ENCODE measurements at places on chromosomes 2 and 18.
A peak's percentile ranks its signal among the peaks of the same experiment; 100 is the strongest.

GRCh38 chr2:141496810-141497209 is 634.0 kb downstream of the LRP1B start:
- DNase-seq, result peak; percentile 13

DNA sequence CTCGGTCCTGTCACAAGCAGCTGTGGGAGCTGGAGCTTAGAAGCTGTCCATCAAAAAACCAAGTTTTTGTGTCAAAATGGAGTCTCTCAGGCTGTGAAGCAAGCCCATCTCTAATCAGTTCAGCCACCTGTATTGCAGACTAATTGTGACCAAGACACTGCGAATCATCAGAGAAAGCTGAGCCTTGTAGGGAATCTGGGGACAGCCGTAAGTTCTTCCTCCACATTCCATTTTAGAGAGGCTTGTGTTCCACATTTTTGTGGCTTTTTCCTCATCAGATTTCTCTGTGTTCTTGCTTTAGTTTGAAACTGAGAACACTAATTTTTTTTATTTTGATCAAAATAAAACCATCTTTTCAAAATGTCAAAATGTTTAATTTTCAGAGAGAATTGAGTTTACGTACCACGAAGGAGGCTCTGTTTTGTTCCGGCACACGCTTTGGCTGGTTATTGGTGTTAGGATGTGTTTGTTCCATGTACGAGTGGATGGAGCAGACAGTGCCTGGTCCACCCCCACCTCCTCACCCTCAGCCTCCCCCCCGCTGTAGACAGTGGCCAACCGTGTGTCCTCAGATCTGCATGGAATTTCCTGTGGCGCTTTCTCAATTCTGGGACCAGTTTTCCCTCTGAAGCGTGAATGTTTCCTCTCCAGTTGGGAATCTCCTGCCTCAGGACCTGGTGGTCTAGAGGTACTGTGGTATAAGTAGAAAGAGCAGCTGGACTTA is 140.8 kb downstream of the AGAP1 start:
- DNase-seq, result no peak

DNA sequence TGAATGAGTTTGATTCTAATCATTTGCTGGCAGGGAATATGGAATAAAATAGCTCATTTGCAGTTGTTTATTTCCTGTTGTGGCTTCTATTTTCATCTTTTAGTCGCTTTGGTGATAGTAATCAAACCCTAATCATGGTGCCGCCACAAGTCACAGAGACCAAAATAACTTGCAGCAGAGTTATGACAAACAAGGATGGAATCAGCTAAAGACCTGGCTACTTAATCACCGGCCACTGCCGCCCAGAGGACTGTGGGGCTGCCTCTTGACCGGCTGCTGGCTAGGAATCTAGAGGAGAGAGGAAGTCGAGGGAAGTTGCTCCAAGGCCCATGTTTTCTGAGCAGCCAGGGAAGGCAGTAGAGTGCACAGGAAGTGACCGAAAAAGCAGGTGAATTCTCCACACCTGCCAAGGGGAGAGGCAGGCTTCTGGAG is 5.1 kb upstream of the SMAD7 start:
- DNase-seq, result peak; percentile 56

DNA sequence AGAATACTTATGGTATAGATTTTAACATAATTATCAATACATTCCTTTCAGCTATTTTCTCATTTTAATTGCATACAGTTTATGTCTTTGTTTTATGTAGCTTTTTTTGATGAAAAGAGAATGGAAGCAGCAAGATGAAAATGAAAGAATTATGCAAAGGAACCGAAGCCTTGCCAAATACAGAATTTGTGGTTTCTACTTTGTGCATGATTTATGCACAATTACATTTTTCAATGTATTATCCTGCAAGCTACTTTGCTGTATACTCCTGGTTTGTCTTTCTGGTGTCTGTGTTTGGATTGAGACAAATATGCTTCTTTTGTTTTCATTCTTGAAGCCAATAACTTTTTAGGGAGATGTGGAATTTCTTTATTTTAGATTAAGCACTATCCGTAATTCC is 1642.6 kb upstream of the CELF4 start:
- peak; percentile 18 for DNase-seq

DNA sequence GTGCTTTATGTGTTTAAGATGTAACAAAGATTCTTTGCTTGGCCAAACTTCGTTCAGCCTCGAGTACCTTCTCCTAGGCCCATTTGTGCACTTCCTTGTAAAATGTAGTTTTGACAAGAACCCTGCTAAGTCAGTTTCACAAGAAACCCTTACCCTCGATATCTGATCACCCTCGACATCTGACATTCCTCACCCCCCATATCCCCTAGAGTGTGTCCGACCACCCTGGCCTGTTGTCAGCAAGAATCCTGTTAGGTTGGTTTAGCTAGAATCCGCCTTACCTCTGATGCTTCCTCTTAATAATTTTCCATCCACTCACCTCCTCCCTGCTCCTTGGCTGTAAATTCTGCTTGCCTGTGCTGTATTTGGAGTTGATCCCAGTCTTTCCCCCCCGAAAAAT is 85.3 kb downstream of the UXS1 start:
- DNase-seq, result no peak

- DNase-seq, result peak; percentile 74
These were observed 57.9 kb upstream of the FRZB start for GRCh38 chr2:182924306-182924705.

DNA sequence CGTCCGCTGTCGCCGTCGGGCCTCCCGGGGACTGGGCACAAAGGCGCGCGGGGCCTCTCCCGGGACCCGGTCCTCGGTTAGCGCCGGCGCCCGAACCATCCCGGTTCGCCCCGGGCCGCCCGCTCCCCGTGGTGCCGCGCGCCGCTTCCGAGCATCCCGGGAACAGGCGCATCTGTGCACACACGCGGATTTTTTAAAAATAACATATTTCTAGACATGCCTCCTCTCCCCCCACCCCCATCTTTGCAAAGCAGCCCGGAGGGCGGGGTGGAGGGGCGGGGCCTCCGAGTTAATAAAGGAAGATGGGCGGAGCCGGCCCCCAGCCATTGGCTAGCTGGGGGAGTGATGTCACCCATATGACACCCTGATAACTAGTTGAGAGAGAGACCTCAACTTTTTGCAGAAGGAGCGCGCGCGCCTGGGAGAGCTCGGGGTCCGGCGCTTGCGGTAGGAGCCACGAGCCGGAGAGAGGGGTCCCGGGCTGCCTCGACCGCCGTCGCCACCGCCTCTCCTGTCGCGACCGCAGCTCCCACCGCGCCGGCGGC is at the start of gene SOX11:
Gene SOX11 (plus strand): TSS at position 400 of the 545 bp plus-strand sequence. CDS start 338 bp downstream, outside the sequence.
- peak; percentile 95 for DNase-seq

DNA sequence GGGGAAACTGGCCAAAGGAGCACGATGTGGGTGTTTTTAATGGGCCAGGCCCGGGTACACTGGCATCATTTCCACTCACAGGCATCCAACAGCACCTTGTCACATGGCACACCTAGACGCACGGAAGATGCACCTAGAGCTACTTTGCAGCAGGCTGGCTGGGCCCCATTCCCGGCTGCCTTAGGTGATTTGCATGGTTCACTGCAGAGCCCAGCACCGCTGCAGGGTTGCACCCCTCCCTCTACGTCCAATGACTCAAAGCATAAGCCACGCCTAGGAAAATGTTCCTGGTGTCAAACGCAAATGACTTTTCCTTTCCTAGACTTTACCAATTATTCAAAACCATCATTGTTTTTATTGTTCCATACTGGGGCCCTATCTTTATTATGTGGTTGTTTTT is 222.9 kb downstream of the EIPR1 start:
- DNase-seq, result no peak

- no peak for DNase-seq
These were observed 441.6 kb downstream of the ERBB4 start for GRCh38 chr2:212097001-212097400.

- DNase-seq, result no peak
These were observed 67.8 kb downstream of the VSNL1 start for GRCh38 chr2:17608251-17608650.

GRCh38 chr2:71153585-71154224 is 23.3 kb downstream of the MPHOSPH10 start:
- DNase-seq, result no peak

DNA sequence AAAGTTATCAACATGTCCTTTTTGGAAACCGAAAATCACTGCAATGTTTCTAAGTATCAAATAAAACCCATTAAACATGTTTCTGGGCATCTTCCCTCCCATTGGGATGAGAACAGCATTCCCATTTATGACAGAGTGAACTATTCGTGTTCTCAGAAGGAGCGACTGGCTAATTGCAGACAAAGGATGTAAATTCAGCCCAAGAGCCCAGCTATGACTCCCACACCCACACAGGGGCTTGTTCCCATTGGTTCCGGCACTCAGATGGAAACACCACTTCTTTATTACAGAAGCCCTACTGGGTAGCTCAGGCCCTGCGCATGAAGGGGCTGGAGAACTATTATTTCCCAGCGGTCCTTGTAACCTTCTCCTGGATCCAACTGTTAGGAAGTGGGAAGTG is 16.6 kb upstream of the NPAS2 start:
- no peak for DNase-seq

GRCh38 chr2:31420936-31421335 is 6.4 kb upstream of the XDH start:
- DNase-seq, result no peak

GRCh38 chr2:166373951-166374350 is 1.8 kb downstream of the SCN9A start:
- peak; percentile 72 for DNase-seq

GRCh38 chr2:98545591-98545990 is 62.7 kb downstream of the COA5 start:
- no peak for DNase-seq

GRCh38 chr2:157170299-157170698 is 87.2 kb upstream of the GALNT5 start:
- DNase-seq, result no peak

- peak; percentile 86 for DNase-seq
These were observed 4.5 kb downstream of the SEMA4F start for GRCh38 chr2:74658516-74658915.

- DNase-seq, result no peak
These were observed 31.5 kb upstream of the NCKAP5 start for GRCh38 chr2:133599811-133600210.

DNA sequence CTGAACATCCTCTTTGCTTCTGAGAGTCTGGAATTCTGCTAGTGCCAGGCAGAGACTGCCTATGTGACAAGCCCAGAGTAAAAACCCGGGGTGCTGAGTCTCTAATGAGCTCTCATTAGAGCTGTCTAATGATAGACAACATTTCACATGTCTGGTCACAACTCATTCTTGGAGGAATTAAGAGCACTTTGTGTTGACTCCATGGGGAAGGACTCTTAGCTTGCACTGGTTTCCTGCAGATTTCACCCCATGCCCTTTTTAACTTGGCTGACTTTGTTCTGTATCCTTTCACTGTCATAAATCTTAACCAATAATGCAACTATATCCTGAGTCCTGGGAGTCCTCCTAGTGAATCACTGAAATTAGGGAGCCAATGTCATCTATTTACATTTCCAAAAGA is 33.5 kb downstream of the FBXO15 start:
- no peak for DNase-seq

- peak; percentile 63 for DNase-seq
These were observed 38.6 kb downstream of the ACOXL start for GRCh38 chr2:110770959-110771431.

GRCh38 chr2:141493936-141494335 is 636.9 kb downstream of the LRP1B start:
- no peak for DNase-seq

GRCh38 chr18:64518191-64518590 is 369.3 kb upstream of the LINC00305 start:
- no peak for DNase-seq

- DNase-seq, result no peak
These were observed 25.1 kb upstream of the TMEM214 start for GRCh38 chr2:27007416-27008374.

- DNase-seq, result no peak
These were observed 74.6 kb upstream of the OTOS start for GRCh38 chr2:240214790-240215675.

GRCh38 chr2:152676461-152676860 is 40.8 kb downstream of the PRPF40A start:
- no peak for DNase-seq

GRCh38 chr18:35868915-35869314 is 103.6 kb upstream of the RMP24 start:
- DNase-seq, result no peak

DNA sequence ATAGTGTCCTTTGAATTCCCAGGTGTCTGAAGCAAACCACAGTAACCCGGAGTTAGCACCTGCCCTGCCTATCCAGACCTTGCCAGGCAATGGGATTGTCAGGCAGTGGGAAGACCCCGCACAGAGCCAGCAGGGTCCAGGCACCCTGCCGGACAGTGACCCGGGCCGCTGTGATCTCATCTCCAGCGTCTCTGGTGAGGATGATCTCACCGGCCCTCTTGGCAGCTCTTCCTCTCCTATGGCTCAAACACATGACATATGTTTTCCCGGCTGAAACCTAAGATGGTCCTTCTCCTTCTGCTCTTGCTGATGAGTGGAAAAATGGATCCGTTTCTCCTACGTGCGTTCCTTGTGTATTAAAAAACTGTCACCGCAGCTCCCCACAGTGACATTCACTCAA is 75.1 kb downstream of the ACOXL start:
- DNase-seq, result peak; percentile 23

GRCh38 chr2:128286011-128286721 is 32.5 kb downstream of the HS6ST1 start:
- DNase-seq, result no peak

DNA sequence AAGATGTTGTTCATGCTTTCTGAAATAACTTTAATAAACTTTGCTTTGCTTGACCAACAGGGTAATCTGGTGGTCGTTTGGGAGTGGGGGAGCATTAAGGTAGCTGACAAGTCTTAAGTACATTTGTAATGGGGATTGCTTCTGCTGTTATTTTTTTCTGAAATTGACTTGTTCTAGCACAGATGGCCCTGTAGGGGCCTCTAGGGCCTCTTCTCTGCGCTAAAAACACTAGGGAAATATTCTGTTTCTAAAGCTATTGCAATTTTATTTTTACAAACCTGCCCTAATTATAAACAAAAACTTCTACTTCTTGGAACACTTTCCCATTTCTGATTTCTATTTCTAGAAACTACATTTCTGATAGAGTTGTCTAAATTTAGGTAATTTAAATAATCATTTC is 191.3 kb upstream of the KCNJ3 start:
- DNase-seq, result no peak

DNA sequence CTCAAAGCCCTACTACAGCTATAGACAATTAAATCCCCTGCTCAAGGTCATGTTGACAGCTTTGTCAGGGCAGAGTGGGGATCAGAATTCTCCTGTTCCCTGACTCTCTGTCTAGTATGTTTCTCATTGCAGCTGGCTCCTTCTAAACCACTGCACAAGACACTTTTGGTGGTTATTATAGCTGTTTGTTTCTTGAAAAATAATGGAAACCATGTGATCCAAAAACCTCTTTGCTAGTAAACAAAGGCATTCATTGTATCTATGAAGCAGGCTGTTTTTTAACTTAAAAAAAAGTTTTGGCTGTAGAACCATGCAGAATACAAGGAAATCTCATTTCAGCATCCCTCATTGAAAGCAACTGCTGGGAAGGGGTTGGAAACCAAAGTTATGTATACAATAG is 352.5 kb upstream of the EPHA4 start:
- DNase-seq, result no peak
